Vagina (tissue), 2 donors: ENCODE measurements at places on chromosomes 12 and 14. TPM values are rescaled to one million over a fixed set of nuclear protein-coding genes. Genes with fewer than 3 reads are reported as not detected.

DNA sequence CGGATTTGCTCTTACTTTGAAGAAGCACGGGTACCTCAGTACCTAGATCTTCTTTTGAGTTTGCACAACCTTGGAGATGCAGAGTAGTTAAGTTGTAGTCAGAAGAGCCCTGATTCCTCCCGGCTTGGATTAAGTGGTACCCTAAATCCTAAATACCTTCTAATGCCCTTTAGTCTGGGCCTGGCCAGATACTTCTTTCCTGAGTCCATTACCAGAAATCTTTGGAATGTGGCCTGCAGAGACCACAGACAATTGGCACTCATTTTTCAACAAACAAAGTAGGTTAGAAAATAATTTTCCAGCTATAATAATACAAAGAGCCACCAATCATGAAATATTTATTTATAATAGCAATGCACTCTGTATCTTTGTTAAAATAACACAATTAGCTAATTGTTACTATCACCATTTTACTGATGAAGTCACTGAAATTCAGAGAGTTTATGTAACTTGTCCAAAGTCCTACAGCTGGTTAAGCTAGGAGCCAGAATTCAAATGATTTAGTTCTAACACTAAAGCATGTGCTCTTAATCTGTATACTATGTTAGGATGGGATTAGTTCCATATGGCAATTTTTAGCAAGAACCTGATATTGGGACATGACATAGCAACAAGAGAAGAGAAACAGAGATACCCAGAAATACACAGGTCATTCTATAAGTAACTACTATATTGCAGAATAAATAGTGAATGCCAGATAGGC, 132.1 kb upstream of the PDZRN4 start:
- H3K4me3 ChIP-seq = no peak overlapping the region
- no peaks in the 10 kb centered on the region for H3K27me3 ChIP-seq
- DNase-seq = no peak

DNA sequence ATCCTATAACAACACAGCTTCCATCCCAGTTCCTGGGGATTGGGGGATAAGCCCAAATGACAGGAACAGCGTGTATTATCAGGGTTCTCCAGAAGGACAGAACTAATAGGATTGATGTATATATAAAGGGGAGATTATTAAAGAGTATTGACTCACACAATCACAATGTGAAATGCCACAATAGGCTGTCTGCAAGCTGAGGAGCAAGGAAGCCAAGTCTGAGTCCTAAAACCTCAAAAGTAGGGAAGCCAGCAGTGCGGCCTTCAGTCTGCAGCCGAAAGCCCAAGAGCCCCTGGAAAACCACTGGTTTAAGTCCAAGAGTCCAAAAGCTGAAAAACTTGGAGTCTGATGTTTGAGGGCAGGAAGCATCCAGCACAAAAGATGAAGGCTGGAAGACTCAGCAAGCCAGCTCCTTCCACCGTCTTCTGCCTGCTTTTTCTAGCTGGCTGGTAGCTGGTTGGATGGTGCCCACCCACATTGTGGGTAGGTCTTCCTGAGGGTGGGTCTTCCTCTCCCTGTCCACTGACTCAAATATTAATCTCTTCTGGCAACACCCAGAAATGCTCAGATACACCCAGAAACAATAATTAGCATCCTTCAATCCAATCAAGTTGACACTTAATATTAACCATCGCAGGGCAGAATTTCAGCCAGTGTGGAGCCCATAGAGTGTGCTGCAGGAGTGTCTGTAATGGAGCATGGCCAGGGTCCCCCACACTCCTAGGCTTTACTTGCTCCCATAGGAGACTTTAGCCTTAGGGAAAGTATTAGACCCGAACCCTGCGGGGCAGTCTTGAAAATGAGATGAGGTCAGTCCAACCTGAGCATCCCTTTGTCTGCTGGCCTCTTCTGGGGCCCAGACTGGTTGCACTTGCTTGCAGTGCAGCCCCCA, 111.1 kb downstream of the SINHCAF start:
- H3K27me3 ChIP-seq = no peaks in the 10 kb centered on the region
- no peaks in the 10 kb centered on the region for H3K4me1 ChIP-seq
- H3K27ac ChIP-seq = no peak overlapping the region

DNA sequence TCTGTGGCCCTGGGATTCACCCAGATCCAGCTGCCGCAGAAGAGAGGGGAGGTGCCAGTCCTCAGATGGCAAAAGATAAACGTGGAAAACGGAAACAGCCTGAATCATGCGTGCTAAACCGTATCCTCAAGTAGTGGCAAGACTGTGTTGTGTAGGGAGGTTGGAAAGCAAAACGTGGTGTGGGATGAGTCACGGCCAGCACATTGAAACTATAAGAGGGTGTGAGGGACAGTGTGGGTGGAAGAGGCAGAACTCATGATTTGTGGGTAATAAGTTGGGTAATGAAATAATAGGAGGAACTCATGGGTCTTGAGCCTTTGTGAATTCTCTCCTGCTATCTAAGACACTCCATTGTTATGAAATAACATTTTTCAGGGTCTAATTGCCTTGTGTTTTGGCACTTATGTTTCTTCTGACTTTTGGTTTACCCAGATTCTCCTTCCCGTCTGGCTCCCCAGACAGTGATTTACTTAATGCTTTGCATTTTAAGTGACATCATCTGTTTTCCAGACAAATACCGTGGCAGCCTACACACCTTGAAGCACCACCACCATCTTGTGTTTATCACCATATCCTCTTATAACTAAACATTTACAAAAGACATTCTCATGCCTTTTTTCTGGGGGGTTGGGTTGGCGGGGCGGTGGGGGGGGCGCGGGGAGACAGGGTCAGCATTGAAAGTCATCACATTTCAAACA, 62.3 kb upstream of the PTCSC3 start:
- no peak for DNase-seq
- no peaks in the 10 kb centered on the region for H3K36me3 ChIP-seq
- H3K4me1 ChIP-seq = no peaks in the 10 kb centered on the region
- no peaks in the 10 kb centered on the region for H3K27me3 ChIP-seq
- no peak overlapping the region for H3K4me3 ChIP-seq
- no peak overlapping the region for H3K27ac ChIP-seq

DNA sequence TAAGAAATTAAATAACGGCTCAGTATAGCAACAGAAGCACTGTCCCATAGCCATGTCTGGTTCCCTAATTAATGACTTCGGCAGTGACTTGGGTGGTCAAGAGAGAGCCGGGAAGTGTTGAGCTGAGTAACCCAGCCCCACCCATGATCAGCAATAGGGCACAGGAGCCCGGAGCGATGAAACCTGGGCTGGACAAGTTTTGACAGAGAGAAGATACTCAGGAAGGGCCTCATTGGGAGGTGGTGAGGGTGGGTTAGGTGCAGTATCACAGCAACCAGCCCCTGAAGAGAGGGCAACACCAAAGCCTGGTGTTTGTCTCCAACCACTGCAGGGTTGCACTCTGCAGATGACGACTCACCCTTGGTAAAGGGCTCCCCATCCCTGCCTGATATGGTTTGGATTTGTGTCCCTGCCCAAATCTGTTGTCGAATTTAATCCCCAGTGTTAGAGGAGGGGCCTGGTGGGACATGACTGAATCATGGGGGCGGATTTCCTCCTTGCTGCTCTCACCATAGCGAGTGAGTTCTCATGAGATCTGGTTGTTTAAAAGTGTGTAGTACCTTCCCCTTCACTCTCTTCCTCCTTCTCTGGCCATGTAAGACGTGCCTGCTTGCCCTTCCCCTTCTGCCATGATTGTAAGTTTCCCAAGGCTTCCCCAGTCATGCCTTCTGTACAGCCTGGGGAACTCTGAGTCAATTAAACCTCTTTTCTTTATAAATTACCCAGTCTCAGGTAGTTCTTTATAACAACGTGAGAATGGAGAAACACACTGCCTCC, 124.9 kb upstream of the MED13L start:
- H3K36me3 ChIP-seq = no peaks in the 10 kb centered on the region
- peaks cover 26% of the 10 kb centered on the region for H3K4me1 ChIP-seq
- H3K27ac ChIP-seq = no peak overlapping the region
- H3K4me3 ChIP-seq = no peak overlapping the region
- no peaks in the 10 kb centered on the region for H3K27me3 ChIP-seq

DNA sequence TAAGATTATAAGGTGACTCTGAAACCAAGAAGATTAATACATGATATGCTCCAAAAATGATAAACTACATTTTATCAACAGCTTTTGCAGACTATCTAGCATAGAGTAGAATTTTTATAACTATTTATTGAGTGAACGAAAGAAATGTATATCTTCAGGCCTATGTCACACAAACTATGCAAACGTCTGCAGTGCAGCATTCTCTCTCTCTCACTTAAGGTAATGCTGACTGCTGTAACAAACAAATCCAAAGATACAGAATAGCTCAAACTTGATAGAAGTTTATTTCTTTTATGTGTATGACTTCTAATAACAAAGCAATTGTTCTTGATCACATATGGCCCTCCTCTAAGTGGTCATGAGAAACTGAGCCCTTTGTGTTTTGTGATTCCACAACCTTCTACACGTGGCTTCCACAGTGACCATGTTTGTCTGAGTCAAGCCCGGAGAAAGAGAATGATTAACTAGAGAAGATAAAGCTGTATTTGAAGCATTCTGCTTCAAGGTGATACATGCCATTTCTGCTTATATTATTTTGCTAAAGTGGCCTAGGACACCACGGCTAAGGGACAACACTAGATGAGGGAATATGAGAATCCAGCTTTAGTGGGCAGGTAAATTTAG, 1352.7 kb upstream of the TMEM132C start:
- H3K27ac ChIP-seq = no peak overlapping the region
- no peaks in the 10 kb centered on the region for H3K27me3 ChIP-seq
- H3K36me3 ChIP-seq = no peaks in the 10 kb centered on the region
- no peaks in the 10 kb centered on the region for H3K4me1 ChIP-seq
- no peak for DNase-seq

Gene LIN7A
- 12.5 TPM for total RNA-seq

Gene SNAPC1
- 6.6 TPM for total RNA-seq

DNA sequence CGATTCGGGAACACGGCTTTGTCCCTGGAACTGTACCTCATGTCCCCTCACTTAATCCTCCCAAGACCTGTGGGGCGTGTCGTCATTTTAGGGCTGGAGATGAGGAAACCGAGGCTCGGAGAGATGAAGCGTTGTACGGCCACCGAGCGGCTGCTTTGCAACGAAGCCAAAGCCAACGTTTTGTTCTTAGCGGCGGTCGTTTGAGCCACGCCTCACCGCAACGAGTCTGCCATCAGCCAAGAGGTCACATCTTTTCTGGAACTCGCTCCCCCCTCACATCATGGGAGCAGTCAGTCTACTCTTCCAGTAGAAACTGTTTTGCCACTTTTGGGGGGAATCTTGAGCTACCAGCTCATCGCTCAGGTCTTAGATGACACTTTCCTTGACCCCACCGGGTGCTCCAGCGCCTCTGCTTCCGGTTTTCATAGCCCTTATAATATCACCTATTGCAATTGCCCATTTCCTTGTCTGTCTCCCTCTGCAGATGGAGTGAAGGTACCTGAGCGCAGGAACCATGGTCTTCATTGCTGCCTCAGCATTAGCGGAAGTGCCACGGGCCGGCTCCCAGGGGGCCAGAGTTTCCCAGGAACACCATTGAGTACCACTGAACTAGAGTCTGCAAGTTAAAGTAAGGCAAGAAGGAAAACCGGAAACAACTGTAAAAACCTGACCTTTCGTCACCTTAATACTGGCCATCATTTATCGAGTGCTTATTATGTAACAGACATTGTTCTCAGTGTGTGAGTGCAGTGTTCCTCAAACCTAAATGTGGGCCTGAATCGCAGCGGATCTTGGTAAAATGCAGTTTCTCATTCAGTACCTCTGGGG, 19.6 kb downstream of the NINJ2 start:
- peak overlapping the region; percentile 72 for H3K4me3 ChIP-seq
- H3K36me3 ChIP-seq = no peaks in the 10 kb centered on the region
- peak overlapping the region; percentile 98 for H3K27ac ChIP-seq
- H3K27me3 ChIP-seq = no peaks in the 10 kb centered on the region
